NCI-H2029 (cell line): ENCODE measurements at places on chromosomes 12 and 14.

GRCh38 chr14:100645196-100645981 lies 58.2 kb upstream of the BEGAIN start:
- DNase-seq, result peak; percentile 52

- no peak for DNase-seq
Observed at GRCh38 chr12:108729612-108730364, 1.5 kb downstream of the CORO1C start.

GRCh38 chr12:104649217-104649824 lies 192.6 kb downstream of the CHST11 start:
- DNase-seq, result no peak

- no peak for DNase-seq
Observed at GRCh38 chr12:9736936-9737705, 4.2 kb upstream of the CLECL1 start.

- DNase-seq, result no peak
Observed at GRCh38 chr12:56645201-56645716, 525 bp downstream of the ATP5F1B start.

- DNase-seq, result no peak
Observed at GRCh38 chr14:69040353-69040752, 61.3 kb upstream of the ACTN1 start.

- no peak for DNase-seq
Observed at GRCh38 chr12:132276066-132276826, 53.1 kb downstream of the GALNT9 start.

DNA sequence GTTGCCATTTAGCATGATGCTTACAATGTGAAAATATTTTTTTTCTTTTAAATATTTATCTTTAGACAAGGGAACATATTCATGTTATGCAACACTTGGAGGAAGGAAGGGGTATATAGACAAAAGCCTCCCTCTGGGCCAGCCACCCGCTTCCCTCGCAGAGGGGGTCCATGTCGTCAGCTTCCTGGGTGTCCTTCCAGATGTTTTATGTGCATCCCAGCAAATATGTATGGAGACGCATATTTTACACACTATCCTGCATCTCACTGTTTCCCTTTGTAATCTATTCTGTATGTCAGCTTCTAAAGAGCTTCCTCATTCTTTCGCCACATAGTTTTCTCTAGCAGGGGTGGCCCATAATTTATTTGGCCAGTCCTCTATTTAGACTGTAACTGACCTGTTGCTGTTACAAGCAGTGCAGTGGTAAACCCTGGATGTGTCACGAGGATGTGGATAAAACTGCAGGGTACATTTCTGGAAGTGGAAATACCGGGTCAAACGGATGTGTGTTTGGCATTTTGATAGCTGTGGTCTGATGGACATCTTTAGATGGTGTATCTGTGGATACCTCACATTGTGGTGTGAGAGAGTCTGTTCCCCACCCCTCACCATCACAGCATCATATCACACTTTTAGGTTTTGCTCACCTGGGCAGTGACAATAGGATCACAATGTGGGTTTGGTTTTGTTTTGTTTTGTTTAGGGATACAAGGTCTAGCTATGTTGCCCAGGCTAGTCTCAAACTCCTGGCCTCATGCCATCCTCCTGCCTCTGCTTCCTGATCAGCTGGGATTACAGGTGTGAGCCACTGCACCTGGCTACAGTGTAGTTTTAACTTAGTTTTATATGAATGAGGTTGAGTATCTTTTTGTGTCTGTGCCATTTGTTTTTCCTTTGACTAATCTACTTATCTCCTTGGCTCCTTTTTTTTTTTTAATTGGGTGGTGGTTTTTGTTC lies 31.6 kb downstream of the FAM222A start:
- DNase-seq, result peak; percentile 48

DNA sequence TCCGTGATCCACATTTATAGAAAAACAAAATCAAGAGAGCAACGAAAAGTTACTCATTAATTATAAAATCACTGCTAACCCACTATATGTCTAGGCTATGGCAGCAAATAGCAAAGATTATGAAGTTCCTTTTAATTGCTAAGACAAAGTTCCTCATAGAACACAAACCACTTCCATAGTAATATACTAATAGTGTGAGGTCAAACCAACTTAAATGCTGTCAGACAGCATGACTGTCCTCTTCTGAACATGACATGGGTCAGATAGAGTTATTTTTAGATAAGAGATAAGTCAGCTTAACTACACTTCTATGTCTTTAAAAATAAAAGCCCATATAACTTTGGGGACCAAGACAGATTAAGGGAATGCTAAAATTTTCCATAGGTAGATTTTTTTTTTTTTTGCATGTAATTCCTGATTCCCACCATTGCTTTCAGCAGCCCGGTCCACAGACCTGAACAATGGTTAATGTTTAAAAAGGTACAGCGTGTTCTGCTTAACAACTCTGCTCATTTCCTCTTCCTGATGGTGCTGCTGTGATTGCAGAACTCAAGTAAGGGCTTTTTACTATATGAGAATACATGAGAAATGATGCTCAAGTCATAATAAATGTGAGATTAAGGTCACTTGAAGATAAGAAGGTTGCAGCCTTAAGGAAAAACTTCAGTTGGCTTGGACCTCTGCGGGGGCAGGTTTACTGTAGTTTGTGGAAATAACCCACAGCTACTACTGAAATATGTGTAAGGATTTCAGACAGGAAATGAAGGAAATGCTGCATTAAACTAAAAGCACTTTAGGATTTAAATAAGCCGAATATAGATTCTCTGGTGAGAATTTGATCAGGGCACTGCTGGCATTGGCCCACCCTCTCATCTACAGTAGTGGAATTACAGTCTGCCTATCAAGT lies 37.7 kb upstream of the DUSP6 start:
- no peak for DNase-seq

DNA sequence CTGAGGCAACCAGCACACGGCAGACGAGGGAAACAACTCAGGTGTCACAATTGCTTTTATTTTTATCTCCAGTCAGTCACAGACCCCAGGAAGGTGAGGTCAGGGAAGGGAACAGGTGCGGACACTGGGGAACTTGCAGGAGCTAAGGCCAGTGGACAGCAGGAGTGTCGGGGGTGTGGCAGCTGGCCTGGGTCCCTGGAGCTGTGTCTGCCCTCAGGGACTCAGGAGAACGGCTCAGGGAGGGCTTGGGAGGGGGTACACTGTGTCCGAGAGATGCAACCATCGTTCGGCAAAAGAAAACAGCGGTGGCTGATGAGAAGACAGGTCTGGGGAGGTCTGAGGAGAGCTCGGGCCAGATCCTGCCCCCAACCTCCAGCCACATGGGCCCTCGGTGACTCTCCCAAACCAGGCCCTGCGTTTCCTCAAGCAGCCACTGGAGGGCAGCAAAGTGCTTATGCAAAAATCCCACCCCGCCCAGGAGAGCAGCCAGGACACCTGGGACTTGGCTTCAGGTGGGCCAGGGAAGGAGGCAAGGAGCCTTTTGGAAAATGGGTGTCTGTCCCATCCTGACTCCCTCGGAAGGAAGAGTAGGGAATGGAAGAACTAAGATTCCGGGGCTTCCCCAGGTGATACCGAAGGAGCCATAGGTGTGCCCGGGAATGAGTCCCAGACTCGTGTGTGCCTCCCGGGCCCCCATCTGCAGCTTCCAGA lies 24.1 kb upstream of the BCDIN3D start:
- peak; percentile 50 for DNase-seq

DNA sequence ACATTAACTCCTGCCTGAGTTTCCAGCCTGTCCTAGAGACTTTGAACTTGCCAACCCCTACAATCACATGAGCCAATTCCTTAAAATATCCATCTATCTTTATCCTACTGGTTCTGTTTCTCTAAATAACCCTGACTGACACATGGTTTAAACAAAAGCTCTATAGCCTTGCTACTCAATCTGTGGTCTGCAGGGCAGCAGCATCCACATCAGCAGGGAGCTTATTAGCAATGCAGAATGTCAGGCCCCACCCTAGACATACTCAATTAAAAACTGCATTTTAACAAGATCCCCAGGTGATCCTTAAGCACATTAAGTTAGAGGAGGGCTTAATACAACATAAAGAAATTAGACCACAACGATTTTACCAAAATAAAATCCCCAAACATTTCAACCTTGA lies 108.3 kb upstream of the CPSF6 start:
- no peak for DNase-seq

DNA sequence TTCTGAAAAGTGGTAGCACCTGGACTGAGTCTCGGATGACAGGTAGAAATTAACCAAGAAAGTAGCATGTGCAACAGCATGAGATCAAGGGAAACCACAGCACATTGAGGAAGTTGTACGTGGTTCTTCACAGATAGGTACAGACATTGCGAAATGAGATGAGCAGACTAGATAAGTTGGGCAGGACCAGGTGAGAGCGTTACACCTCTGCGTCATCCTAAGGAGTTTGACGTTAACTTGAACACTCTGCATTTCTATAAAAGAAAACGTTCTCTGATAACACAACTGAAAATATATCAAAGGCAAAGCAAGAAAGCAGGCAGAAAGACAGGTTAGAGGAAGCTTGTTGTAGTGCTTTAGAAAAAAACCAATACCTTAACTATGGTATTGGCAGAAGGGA lies 98.5 kb upstream of the RASSF8 start:
- no peak for DNase-seq

DNA sequence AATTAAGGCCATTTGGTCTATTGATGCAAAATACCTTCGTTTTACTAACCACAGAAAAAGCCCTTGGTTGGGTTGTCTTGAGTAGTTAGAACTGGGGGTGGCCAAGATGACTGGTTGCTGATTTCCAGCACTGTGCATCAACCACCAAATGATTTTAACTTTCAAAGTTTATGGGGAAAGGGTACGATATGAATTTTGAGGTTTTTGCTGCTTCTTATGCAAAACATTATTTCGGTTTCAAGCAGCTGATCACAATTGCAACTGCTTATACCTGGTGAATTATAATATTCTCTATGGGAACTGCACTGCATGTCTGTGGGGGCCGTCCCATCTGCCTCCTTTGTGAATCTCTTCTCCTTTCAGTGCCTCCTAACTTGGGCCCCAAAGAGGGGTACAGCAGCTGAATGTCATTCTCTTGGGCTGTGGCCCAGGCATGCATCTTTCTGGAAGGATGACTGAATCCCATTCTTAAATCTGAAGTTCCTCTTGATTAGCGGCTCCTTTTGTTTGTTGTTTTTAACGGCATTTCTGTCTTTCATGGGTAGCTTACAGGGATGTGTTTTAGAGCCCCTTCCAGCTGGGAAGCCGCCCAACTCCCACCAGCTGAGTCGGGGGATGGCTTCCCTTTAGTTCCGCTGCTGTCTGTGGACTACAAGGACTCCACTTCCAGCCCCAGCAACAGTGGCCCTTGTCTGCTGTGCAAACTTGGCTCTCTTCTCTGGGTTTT lies 479.8 kb downstream of the ZFP36L1 start:
- DNase-seq, result no peak

GRCh38 chr14:93011650-93012325 lies 88.8 kb downstream of the CHGA start:
- DNase-seq, result no peak

DNA sequence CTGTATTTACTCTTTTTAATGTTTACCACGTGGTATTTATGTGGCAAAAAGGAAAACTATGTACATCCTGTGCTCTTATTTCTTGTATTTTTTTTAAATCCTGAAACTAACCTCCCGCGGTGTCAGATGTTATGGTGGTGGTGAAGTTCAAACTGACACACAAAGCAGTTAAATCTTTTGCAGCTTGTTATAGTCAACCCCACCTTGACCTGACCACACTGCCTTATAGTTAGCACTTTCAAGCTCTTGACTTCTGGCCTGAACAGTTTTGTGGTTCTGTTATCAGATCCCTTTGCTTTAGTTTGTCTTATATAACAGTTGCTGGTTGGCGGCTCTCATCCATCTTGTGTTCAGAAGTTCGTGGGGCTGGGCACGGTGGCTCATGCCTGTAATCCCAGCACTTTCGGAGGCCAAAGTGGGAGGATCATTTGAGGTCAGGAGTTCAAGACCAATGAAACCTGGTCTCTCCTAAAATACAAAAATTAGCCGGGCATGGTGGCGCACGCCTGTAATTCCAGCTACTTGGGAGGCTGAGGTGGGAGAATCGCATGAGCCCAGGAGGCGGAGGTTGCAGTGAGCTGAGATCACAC lies 2.1 kb downstream of the UNG start:
- no peak for DNase-seq

- DNase-seq, result no peak
Observed at GRCh38 chr14:21612324-21612723, 22.4 kb downstream of the OR10G2 start.

GRCh38 chr12:120573560-120573959 lies 7.6 kb downstream of the POP5 start:
- DNase-seq, result no peak

GRCh38 chr14:31945074-31945613 lies 132.0 kb upstream of the ARHGAP5 start:
- peak; percentile 90 for DNase-seq

- DNase-seq, result no peak
Observed at GRCh38 chr14:20508367-20508766, 3.0 kb downstream of the RNASE10 start.

DNA sequence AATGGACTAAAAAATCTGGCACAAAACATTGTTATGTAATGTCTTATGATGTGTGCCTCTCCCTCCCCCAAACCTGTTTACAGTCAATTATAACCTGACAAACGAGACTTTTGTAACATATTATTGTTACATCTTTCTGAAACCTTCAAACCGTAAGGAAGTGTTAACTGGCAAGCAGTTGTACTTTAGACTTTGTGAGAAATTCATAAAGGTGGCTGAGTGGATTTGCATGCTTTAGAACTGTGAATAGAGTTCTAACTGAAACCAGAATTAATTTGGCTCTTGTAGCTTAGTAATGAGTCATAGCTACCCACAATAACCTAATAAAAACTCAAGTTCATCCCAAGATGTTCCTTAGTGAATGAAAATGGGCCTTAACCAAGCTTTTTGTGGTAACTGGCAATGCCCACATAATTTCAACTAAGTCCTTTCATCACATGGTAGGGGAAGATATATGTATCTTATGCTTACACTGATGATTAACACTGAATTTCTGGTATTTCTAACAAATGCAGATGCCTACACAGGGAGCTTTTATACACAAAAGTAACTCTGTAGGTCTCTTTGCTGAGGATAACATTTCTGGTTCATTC lies 29.7 kb downstream of the RAD9B start:
- no peak for DNase-seq

DNA sequence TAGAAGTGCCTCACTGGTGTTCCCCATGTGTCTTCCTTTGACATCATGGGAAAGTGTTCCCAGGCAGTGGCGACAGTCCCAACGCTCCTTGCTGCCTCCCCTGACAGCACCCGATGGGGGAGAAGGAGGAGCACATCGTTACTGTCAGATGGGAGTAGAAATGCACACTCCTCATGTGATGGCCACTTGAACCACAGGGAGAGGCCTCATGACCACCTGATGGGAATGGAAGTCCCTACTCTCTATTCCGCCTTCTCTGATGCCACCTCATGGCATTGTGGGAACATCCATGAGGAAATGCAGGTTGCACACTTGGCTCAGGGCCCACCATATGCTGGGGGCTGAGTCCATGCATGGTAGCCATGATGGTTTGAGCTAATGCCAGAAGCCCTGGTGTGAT lies 14.3 kb upstream of the CORO1C start:
- no peak for DNase-seq
